Naive thymus-derived CD8-positive, alpha-beta T cell (primary cell): ENCODE measurements at places on chromosomes 6 and 20.

DNA sequence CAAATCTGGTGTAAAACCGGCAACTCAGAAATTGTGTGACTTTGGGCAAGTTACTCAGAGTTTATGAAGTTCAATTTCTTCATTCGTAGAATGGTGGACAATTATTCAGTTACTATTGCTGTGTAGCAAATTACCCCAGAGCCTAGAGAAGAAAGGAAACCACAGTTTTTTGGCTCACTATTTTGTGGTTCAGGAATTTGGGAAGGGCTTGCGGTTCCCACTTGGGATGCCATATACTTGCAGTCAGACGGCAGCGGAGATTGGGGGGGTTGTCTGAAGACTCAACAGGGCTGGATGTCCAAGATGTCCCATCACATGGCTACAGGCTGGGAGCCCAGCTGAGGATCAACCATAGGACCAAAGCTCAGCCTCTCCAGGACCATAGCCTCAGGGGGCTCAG, 108.1 kb downstream of the PCSK2 start:
- no peak for DNase-seq
- no peaks in the 10 kb centered on the region for H3K36me3 ChIP-seq
- H3K4me3 ChIP-seq, result no peak overlapping the region
- no peaks in the 10 kb centered on the region for H3K27me3 ChIP-seq
- no peaks in the 10 kb centered on the region for H3K4me1 ChIP-seq

DNA sequence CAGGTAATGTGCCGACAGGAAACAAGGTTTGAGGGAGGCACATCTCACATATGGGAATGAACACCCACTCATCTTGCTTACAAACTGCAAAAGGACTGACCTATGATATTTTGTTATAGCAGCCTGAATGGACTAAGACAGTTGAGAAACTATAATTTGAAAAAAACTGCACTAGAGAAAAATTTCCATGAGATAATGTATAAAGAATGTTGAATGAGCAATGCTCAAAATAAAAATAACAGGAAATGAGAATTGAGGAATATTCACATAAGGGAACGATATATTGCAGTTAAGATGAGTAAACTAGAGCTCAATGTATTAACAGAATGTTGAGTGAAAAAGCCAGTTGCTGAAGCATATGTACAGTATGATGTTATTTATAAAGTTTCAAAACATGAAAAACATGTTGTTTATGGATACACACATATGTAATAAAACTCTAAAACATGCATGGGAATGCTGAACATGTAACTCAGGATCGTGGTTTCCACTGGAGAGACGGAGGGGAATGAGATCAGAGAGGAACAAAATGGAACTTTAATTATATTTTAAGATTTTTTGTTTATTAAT, 6.3 kb upstream of the TBC1D22B start:
- no peaks in the 10 kb centered on the region for H3K4me1 ChIP-seq
- DNase-seq, result no peak
- H3K27me3 ChIP-seq, result no peaks in the 10 kb centered on the region
- no peaks in the 10 kb centered on the region for H3K36me3 ChIP-seq

GRCh38 chr20:60097285-60097684, 139.1 kb downstream of the CDH26 start:
- H3K4me3 ChIP-seq, result no peak overlapping the region
- no peak for DNase-seq
- peaks cover 10% of the 10 kb centered on the region for H3K4me1 ChIP-seq
- no peaks in the 10 kb centered on the region for H3K36me3 ChIP-seq
- peaks cover 31% of the 10 kb centered on the region for H3K27me3 ChIP-seq
- no peak overlapping the region for H3K27ac ChIP-seq

DNA sequence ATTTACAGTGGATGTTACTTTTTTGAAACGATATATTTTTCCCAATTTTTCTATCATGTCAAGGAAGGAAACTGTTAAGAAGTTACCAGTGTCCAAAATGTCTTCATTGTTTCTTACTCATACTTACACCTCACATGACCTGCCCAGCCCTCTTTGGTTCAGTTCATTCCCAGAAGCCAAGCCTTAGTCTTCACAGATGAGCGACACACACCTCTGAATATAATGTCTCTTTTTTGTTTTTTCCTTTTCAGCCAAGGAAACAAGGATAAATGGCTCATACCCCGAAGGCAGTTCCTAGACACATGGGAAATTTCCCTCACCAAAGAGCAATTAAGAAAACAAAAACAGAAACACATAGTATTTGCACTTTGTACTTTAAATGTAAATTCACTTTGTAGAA, 225.2 kb downstream of the SMOC2 start:
- H3K27ac ChIP-seq, result no peak overlapping the region
- peaks cover 10% of the 10 kb centered on the region for H3K27me3 ChIP-seq
- H3K4me3 ChIP-seq, result no peak overlapping the region
- no peak for DNase-seq

GRCh38 chr20:48683467-48684175, 144.2 kb downstream of the PREX1 start:
- H3K27ac ChIP-seq, result peak overlapping the region; percentile 63
- peaks cover 17% of the 10 kb centered on the region for H3K36me3 ChIP-seq
- DNase-seq, result no peak
- no peaks in the 10 kb centered on the region for H3K27me3 ChIP-seq
- no peak overlapping the region for H3K4me3 ChIP-seq
